LNCaP clone FGC (cell line): ENCODE measurements at places on chromosomes 3 and 15.

GRCh38 chr3:135895106-135895733 lies 70.3 kb upstream of the PPP2R3A start:
- peak; percentile 59 for DNase-seq

- DNase-seq: no peak
Observed at GRCh38 chr3:169929830-169930519, 18.6 kb downstream of the SAMD7 start.

DNA sequence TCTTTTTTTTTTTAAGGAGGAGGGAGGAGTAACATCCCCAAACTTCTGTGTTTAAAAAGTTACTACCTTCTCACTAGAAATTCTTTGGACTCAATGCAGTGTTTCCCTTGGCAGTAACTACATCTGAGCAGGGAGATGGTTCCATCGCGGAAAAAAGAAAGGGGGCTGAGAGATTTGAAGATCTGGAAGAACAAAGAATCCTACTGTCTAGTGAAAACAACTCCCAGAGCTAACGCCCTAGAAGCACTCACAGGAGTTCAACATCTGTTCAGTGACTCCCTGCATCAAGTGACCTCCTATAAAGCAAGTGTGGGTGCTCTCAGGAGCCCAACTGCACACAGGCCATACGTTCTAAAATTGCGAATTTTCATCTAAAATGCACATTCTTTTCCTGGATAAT lies 66.8 kb upstream of the PXYLP1 start:
- DNase-seq: no peak

GRCh38 chr3:157160658-157161424 lies 894 bp upstream of the CCNL1 start:
- DNase-seq: no peak
